NCI-H1930 (cell line): ENCODE measurements at places on chromosomes 6 and 20.

GRCh38 chr6:32191696-32192607 lies 491 bp downstream of the GPSM3 start:
- DNase-seq: no peak

DNA sequence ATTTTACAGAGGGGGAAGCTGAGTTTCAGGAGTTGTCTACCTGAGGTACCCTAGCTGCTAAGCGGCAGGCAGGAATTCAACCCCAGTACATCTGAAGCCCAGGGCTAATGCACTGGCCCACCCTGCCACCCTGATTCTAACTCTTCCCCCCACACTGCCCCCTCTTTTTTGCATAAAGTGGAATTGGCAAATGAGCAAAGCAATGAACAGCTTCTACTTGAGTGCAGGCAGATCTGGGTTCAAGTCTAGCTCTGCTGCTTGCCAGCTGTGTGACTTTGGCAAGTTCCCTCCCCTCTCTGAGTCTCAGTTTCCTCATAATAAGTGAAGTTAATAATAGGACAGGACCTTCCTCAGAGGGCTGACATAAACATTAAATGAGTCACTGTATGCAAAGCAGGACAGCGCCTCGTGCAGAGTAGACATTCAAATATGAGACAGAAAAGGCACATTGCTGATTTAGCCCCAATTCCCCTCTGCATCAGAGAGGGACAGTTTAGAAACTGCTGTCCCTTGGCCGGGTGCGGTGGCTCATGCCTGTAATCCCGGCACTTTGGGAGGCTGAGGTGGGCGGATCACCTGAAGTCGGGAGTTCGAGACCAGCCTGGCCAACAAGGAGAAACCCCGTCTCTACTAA lies 4.7 kb downstream of the ADA start:
- DNase-seq: no peak

DNA sequence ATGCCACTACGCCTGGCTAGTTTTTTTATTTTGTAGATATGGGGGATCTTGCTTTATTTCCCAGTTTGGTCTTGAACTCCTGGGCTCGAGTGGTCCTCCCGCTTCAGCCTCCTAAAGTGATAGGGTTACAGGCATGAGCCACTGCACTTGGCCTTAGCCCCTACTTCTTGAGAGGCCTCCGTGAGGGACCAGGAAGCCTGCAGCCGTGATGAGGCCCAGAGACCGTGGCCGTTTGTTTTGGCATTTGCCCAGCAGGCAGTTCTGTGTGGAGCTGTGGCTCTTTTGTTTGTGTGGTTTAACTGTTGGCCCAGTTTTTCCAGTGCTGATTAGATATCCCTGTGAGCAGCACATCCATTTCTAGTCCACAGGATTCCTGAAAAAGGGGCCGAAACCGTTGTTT lies 39.8 kb downstream of the SRSF3 start:
- DNase-seq: no peak

- DNase-seq: no peak
Observed at GRCh38 chr6:51720327-51720726, 367.1 kb downstream of the PKHD1 start.

GRCh38 chr6:140581601-140582000 lies 1207.2 kb upstream of the CITED2 start:
- DNase-seq: no peak

GRCh38 chr6:90217506-90218127 lies 79.0 kb downstream of the BACH2 start:
- no peak for DNase-seq

DNA sequence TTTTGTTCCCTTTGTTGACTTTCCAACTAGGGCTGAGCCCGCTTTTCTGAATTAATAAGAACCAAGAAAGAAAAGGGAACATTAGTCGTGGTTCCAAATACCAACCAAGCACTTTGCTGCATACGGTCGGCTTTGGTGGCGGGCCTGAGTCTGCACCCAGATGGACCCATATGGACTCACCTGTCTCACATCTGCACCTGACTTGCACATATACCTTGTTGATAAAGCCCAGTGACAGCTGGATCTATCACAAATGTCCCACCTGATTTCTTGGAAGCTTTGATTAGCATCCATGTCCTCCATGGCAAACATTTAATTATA lies 39.0 kb downstream of the TPD52L1 start:
- DNase-seq: no peak
